Naive thymus-derived CD8-positive, alpha-beta T cell (primary cell): ENCODE measurements at places on chromosomes 7 and 10. TPM values are rescaled to one million over a fixed set of nuclear protein-coding genes. Genes with fewer than 3 reads are reported as not detected.

GRCh38 chr7:45239486-45239885 lies 81.9 kb downstream of the RAMP3 start:
- peaks cover 32% of the 10 kb centered on the region for H3K27me3 ChIP-seq
- no peak overlapping the region for H3K4me3 ChIP-seq
- H3K27ac ChIP-seq: no peak overlapping the region
- no peaks in the 10 kb centered on the region for H3K4me1 ChIP-seq

DNA sequence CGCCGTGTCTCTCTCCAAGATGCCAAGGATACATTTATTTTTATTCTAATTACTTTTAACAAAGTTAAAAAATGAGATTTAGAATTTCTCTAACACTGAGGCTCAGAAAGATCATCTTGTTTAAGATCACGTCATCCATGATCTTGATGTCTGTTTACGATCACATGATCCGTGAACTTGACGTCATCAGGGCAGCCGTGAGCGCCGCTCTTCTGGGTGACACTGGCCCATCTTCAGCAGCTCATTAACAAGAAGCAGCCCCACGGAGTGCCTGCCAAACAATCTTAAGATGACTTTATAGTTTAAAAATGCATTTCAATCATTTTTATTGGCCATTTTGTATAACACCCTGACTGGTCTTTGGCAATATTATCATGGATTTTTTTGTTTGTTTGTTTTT lies 291.1 kb upstream of the PRKCQ start:
- H3K36me3 ChIP-seq: no peaks in the 10 kb centered on the region
- DNase-seq: no peak
- no peak overlapping the region for H3K27ac ChIP-seq
- H3K4me3 ChIP-seq: no peak overlapping the region

DNA sequence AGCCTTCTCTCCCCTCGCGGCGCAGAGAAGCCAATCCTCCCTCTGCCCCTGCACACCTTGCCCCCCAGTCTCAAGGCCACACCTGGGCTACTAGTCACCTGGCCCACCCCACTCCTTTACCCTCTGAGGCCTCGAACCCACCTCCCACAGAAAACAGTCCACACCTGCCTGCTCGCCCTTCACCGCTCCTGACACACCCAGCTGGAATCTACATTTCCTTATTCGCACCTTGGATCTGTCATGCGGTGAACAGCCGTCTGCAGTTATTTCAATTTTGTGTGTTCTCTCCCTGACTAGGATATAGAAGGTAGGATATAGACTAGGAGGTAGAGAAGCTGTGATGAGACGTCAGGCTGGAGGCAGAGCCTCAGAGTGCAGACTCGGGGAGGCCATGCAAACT lies 29.4 kb downstream of the SMKR1 start:
- DNase-seq: no peak
- no peak overlapping the region for H3K4me3 ChIP-seq
- H3K27ac ChIP-seq: no peak overlapping the region
- no peaks in the 10 kb centered on the region for H3K27me3 ChIP-seq

GRCh38 chr10:97608991-97609561 lies 19.6 kb downstream of the C10orf62 start:
- no peak overlapping the region for H3K27ac ChIP-seq
- H3K27me3 ChIP-seq: no peaks in the 10 kb centered on the region

The PNLIPRP3 gene
- total RNA-seq: not detected
